ENCODE measurements at places on chromosomes 1 and 21.

DNA sequence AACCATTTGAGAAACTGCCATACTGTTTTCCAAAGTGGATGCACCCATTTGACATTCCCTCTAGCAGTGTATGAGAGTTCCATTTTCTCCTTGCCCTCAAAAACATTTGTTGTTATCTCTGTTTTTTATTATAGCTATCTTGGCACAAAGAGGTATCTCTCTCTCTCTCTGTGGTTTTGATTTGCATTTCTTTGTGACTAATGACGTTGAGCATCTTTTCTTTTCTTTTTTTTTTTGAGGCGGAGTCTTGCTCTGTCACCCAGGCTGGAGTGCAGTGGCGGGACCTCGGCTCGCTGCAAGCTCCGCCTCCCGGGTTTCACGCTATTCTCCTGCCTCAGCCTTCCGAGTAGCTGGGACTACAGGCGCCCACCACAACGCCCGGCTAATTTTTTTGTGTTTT, 17.4 kb upstream of the ZMYM6 start:
- no peak for DNase-seq

GRCh38 chr21:44547656-44548331, 3.5 kb downstream of the KRTAP10-2 start:
- peak; percentile 52 for DNase-seq

DNA sequence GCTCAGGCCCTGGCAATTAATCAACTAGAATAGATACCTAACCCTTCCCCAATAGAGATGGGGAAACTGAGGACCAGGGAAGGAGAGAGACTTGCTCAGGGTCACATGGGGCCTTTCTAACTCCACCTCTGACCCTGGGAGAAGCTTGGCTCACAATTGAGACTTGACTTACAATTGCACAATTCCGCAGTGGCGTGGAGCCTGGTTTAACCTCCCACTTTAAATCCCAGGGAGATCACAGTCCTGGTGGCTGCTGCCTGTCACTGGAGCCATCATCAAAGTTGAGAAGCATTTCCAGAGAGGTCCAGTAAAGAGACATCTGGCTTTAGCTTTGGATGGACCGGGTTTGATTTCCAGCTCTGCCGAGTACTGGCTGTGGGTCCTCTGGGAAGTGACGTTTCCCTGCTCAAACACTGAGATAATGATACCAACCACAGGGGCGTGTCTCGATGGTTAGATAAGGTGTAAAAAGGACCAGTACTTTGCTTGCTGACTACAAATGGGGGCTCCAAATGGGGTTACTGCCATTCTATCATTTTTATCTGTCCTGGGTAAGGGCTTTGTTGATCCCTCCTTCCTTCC, 39.3 kb downstream of the TRIM62 start:
- DNase-seq, result no peak

GRCh38 chr1:109482242-109482641, 1.5 kb upstream of the ATXN7L2 start:
- no peak for DNase-seq

DNA sequence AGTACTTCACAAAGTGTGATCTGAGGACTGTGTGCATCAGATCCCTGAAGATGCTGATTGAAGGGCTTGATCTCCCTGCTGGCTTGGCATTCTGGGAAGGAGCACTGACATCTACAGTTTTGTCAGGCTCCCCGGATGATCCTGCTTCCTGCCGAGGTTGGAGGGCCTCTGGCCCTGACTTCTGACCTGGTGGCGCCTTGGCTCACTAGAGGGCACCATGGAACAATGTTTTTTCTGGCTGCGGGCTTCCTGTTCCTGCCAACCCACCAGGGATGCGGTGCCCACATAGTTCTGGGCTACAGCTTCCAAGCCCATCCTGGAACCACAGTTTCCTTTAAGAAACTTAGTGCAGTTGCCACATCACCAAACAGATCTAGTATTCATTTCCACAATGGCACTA, 38.8 kb upstream of the RASAL2 start:
- DNase-seq, result no peak
